ENCODE measurements at places on chromosomes 12 and 14.

- DNase-seq: no peak
Measured at GRCh38 chr12:52953181-52953841, 4.4 kb downstream of the KRT18 start.

DNA sequence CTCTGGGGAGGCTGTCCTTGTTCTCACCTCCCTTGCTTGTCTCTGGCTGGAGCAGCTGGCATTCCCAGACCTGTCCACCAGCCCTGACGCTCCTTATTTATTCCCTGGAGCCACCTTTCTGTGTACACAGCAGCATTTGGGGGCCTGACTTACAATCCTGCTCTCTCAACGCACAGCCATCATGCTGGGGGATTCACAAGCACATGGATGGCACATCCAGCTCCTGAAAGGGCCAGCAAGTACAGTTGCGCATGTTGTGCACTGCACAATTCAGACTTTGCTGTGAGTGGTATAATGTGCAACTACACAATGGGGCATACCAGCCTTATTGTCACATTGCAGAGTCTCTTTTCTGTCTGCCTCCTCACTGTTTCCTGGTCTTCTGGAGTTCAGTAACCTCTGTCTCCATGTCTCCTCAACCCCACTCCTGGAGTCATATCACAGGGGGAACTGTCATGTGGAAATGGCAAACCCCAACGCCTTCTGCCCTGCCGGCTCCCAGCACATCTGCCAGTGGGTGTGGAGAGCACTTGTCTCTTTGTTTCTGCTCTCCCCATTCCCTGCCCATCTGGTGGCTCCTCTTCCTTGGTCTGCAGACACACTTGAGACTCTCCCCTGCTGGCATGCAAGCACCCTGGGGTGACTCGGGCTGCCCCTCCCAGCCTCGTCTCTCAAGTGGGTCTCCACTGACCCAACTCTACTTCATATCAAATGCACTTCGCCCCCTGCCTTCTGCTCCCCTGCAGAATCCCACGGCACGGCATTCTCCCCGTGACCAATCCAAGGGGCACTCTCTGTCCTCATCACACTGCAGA, 41.2 kb upstream of the MEG3 start:
- DNase-seq: no peak

GRCh38 chr14:67549734-67550133, 16.6 kb downstream of the PLEKHH1 start:
- DNase-seq: no peak

DNA sequence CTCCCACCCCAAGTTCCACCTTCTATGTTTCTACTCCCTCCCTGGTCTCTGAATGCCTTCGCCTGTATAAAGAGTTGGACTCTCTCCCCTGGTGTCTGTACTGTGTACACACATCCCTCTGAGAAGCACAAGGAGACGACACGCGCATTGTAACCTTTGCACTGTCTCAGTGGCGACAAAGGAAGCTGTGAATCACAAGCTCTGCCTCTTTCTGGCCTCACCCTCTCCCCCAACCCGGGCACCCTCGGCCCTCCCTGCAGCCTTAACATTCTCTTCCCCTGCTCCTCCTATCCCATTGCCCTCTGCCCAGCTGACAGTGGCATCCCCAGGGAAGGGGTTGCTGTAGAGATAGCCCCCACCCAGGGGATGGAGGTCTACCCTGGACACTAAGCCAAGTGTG, 2.5 kb upstream of the SMARCD1 start:
- DNase-seq: no peak

DNA sequence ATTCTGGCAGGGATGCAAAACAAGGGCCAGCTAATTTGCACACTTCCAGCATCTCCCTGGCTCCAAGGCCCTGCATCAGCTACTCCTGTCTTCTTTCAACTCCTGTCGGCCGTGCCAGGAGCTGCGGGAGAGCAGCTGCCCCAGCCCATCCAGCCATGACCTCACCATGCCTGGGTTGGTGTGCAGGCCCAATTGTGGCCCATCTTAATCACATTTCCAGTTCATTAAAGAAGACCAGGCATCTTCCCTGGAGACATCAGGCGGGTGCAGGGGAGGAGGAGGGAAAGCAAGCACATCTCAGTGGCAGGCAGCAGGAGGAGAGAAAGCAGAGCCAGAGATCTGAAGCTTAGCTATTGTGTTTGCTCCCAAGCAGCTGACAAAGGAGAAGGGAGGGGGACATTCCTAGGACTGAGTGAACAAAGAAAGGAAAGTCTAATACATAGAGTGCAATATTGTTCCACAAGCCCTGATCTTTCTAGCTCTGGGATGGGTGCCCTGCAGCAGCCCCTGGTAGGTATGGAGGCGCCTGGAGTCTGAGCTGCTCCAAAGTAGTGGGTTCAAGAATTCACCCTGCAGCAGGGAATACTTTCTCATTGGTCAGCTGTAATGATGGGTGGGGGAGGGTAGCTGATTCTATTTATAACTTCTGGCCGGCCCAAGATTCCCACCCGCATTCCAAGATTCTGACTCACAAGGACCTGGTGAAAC, 40.1 kb downstream of the VWF start:
- no peak for DNase-seq

DNA sequence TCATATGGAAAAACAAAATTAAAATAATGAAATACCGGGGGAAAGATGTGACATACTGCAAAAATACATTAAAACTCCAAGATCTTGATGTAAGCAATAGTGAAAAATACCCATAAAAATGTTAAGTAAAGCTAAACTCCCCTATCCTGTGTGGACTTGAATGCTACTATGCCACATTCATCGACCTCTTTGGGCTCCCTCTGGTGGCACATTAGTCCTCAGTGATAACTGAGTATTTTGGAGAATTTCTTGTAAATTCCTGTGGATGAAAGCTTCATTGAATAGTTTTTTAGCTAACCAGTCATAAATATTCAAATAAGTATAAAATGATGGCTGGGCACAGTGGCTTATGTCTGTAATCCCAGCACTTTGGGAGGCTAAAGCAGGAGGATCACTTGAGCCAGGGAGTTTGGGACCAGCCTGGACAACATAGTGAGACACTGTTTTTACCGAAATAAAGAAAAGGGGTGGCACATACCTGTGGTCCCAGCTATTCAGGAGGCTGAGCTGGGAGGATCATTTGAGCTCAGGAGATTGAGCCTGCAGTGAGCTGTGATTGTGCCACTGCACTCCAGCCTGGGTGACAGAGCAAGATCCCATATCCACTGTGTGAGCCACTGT, 42.4 kb upstream of the SGPP1 start:
- DNase-seq: no peak

DNA sequence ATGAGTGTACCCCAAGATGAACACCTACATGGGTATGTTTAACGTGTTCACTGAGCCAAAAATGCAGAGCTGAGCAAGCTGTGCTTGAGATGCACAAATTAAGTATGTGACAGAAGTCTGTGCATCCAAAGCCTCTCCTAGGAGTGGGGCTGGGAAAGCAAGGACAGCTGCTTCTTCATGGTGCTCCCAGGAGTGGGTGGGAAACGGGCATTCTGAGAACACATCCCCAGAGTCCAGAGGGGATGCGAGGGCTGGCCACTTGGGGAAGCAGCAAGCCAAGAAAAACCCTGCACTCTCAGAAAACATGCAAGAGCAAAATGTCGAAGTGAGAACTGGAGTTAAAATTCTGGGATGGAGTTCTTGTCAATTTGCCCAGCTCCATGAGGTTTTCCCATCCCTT, 414.3 kb downstream of the BCAT1 start:
- DNase-seq: no peak

GRCh38 chr12:119679081-119679480, 11.1 kb downstream of the PRKAB1 start:
- no peak for DNase-seq

DNA sequence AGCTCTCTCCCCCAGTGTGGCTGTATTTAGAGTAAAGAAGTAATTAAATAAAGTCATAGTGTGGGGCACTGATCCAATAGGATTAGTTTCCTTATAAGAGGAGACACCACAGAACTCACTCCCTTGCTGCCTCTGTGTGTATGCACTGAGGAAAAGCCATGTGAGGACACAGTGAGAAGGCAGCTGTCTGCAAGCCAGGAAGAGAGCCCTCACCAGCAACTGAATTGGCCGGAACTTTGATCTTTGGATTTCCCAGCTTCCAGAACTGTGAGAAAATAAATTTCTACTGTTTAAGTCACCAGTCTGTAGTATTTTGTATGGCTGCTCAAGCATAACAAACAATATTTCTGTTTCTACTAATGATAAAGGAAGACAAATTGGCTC, 368.7 kb upstream of the PRICKLE1 start:
- DNase-seq: no peak

DNA sequence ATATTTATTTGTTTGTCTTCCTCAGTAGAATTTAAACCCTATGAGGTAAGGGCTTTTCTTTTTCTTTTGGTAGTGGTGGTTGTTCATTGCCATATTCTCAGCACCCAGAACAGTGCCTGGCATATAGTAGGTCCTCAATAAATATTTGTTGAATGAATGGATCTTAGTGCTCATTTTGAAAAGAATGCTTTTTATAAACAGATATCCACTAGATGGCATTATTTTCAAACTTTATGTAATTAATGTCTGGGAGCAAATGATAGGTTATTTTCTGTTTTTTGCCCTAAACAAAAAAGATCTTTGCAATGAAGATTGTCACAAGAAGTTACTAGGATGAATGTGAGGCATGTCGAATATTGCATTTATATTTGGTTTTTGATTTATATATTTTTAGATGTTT, 64.1 kb downstream of the RAD51B start:
- DNase-seq: no peak

GRCh38 chr12:10366875-10367274, 23.0 kb downstream of the KLRK1 start:
- no peak for DNase-seq

All from stimulated activated CD4-positive, alpha-beta T cell treated with anti-CD3 and anti-CD28 coated beads, TNF-alpha, amount 100 ng/mL, for 1 hour (primary cell).